ENCODE measurements at places on chromosomes 5 and 9.

DNA sequence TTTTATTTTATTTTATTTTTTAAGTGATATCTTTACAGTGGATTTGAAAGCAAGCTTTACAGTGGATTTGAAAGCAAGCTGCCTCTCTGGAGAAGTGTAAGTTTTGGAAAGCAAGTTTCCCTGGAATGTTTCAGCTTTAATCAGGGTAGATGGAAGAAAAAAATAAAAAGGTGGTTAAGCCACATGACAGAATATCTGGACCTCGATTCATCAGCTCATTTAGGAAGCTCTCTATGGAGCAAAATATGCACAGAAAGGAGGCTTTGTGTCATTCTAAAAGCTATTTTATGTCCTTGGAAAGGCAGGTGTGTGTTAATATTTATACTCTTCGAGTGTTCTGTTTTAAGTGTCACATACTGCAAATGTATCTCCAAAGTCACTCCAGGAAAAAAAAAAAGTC is 409.2 kb upstream of the KLF4 start:
- DNase-seq: no peak

DNA sequence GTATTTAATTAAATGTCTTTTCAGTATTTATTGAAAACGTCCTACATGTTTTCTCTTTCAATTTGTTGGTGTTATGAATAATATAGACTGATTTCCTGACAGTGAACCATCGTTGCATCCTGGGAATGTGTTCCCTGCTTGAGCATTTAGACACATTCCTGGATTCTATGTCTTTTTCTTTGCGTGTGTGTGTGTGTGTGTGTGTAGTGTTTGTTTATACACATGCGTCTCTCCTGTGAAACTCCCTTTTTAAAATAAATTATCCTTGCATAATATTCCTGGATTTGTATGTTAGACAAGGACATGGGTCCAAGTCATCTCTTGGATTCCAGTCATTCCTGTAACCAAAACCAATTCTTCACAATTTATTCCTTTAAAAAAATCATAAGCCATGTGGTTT is 153.4 kb downstream of the HSPA4 start:
- DNase-seq: no peak

DNA sequence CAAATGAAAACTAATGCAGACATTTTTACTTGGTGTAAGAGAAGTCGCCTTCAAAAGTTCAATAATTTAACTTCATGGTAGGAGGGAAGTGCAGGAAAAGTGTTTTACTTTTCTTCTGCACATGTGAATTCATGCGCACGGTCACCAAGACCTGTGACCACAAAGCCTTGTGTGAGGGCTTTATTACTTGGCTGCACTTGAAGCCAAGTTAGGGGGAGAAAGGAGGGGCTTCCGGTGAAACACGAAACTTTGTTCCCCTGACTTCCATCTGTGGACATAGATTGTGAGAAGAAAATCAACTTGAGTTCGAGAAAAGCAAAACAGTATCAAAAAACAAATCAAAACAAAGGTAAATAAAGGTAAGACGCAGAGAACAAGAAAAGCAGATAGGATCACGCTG is 239.9 kb downstream of the ROR2 start:
- DNase-seq: no peak

DNA sequence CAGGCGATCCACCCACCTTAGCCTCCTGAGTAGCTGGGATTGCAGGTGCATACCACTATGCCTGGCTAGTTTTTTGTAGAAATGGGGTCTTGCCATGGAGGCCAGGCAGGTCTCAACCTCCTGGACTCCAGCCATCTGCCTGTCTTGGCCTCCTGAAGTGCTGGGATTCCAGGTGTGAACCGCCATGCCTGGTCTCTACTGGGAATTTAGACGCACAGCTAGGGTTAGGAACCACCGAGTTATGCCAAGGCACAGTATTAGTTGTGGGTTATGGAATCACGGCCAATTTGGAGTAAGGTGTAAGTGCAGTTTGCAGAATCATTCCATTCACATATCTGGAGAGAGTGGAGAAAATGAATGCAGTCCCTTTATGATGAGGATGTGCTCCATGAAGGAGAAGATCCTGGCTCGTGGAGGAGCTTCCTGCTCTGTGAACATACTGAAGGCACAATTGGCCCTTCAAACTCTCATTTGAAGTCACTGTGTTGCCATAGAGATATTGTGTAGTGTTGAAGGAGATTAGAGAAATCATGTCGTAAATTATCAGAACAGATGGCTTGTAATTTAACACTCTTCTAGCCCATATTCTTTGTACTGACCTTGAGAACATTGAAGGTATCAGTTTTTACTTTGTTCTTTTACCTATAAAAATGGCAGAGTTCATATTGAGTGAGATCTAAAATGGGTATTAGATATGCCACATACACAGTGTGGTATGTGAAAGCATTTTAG is 18.8 kb downstream of the TRIO start:
- no peak for DNase-seq

Data from substantia nigra (tissue), 51 donors.